GM12892 (cell line): ENCODE measurements at places on chromosomes 2 and 18.

DNA sequence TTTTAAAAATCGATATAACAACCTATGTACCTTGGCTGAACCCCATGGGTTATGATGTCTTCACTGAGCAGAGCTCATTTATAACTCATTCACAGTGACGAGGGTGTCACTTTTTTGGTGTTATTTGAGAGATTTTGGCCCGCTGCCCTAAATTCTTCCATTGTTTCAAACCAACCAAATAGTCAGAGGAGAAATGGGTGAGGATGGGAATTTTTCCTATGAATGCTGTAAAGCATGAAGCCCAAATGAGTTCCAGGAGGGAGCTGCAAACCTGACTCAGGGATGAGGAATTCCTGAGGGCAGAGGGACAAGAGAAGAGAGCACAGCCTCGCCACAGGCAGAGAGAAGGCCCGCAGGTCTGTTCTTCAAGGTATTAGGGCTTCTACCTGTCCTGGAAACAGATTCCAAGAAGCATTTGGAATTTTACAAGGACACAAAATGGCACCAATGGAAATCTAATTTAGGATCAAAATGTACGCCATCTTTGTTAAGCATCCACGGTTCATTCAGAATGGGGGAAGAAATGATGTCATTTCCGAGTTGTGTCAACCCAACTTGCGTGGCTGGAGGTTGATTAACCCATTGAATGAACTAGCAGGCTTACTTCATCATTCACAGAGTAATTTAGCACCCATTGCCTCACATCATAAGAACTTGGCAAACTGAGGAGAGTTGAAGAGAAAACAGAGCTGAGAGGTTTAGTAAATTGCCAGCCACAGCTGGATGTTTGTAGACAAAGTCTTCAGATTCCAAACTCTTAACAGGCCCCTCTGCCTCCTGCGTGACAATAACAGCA lies 133.5 kb downstream of the LAMA3 start:
- no peak for DNase-seq

DNA sequence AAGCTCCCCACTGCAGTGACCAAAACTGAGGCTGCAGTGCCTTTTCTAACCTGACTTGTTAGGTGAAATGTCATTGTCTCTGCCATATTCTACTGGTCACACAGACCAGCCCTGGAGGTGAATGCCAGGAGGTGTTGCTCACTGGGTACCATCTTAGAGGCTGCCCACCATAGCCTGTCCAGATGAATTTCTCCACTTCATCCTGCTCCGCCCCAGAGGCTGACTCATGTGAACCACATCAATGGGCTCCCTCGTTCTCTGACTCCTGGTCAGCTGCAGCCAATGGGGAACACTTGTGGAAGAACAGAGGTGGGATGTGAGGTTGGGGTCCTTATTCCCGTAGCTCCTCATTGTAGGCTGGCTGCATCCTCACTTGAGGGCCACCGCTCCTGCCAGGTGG lies 3.4 kb upstream of the NARS1 start:
- DNase-seq = no peak

- DNase-seq = no peak
Observed at GRCh38 chr2:96872591-96873349, 2.9 kb upstream of the SEMA4C start.

- DNase-seq = no peak
Observed at GRCh38 chr2:188974164-188974563, at the start of gene COL3A1. Gene COL3A1 (plus strand): TSS chr2:188974373. CDS start chr2:188974490, 117 bp downstream.

DNA sequence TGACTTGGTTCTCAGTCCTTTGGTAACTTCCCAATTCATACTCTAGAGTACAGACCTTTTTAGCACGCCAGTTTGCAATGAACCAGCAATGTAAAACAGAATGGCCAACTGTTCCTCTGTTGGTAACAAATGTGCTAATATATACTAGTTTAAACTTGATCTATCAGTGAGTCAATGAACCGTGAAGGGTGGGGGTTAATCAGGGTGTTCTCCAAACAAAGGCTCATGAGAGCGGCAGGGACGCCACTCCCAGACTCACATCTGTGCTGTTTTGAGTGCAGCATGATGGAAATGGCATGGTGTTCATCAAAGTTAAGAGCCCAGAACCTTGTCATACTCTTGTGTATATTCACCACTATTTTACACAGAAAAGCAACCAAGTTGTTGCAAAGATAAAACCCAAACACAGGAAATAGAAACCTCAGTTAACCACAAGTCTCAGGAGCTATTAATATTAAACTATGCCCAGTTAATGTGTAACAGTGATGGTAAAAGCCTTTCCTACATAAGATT lies 70.3 kb downstream of the CERKL start:
- no peak for DNase-seq

GRCh38 chr2:166334805-166335204 lies 40.9 kb downstream of the SCN9A start:
- DNase-seq = no peak

DNA sequence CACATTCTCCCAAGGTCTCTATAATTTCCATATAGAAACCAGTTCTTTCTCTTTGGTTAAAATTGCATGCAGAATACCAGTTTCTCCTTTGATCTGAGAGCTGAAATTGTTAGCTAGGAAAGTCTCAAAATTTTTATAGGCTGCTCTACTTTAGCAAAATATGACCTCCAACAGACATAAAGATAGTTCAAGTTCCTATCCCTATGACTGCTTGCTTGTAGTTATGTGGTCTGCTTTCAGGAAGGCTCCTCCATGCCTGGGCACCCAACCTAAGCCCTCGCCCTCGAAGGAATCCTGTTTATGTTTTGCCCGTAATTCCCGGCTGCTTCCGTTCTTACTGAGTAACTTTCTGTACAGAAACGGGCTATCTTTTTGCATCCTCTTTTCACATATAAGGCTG lies 28.0 kb upstream of the LTBP1 start:
- no peak for DNase-seq

- no peak for DNase-seq
Observed at GRCh38 chr2:196275646-196276352, 104.4 kb upstream of the STK17B start.

DNA sequence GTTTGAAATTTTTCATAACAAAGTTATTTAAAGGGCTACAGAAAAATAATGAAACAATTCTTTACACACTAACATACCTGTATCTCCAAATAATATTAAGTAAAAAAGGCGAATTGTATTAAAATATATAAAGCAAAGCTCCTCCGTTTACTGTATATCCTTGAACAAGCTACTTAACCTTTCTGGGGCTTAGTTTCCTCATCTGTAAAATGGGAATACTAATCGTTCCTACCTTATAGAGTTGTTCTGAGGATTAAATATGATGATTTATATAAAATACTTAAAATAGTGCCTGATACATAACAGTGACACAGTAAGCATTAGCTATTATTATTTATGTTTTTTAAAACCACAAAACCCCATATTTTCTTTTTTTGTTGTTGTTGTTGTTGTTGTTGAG lies 13.3 kb downstream of the SLC25A12 start:
- no peak for DNase-seq

GRCh38 chr18:25825979-25826776 lies 264.2 kb downstream of the SS18 start:
- no peak for DNase-seq

GRCh38 chr18:13181765-13182164 lies 36.8 kb upstream of the LDLRAD4 start:
- no peak for DNase-seq

GRCh38 chr18:13376841-13377351 lies 158.3 kb downstream of the LDLRAD4 start:
- no peak for DNase-seq

DNA sequence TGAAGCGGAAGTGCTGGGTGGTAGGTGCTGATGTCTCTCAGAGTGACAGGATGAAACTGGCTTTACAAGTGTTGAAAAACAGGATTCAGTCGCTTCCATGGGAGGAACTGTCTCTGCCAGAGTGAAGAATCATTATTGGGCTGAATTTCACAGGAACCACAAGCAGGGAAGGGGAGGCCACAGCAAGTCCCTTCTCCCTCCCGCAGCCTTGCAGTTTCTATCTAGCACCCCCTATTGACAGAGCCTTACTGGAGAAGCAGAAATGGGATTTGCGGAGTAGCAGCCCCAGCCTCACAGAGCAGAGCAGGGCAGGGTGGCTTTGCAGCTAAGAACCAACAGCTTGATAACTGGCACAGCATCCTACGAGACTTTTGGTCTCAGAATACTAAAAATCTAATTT lies 33.3 kb upstream of the RMP24 start:
- no peak for DNase-seq

DNA sequence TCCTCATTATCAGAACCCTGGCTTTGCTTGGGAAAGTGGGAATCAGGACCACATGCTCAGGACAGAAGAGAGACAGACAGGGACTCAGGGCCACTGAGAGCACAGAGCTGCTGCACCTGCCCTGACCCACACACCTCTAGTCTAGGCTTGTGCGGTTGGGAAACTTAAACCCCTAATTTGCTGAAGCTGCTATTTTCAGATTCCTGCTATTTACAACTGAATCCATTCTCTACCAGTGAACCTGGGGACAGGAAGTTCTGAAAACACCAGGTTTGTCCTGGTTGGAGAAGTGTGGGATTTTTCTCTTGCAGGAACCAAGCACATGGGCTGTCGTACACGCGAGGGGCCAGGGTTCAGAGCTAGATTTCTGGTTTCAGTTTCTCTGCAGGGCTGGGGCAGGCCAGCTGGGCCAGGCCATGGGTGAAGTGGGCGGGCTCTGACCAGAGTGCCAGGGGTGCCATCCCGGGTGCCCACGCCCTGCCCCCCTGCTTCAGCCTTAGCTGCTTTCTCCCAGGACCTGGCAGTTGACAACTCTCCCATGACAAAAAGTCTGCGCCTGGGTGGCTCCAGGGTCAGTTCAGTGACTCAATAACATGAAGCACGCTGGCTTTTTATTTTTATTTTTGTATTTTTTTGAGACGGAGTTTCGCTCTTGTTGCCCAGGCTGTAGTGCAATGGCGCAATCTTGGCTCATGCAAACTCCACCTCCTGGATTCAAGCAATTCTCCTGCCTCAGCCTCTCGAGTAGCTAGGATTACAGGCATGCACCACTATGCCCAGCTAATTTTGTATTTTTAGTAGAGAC lies 51.3 kb upstream of the SLC1A4 start:
- no peak for DNase-seq

DNA sequence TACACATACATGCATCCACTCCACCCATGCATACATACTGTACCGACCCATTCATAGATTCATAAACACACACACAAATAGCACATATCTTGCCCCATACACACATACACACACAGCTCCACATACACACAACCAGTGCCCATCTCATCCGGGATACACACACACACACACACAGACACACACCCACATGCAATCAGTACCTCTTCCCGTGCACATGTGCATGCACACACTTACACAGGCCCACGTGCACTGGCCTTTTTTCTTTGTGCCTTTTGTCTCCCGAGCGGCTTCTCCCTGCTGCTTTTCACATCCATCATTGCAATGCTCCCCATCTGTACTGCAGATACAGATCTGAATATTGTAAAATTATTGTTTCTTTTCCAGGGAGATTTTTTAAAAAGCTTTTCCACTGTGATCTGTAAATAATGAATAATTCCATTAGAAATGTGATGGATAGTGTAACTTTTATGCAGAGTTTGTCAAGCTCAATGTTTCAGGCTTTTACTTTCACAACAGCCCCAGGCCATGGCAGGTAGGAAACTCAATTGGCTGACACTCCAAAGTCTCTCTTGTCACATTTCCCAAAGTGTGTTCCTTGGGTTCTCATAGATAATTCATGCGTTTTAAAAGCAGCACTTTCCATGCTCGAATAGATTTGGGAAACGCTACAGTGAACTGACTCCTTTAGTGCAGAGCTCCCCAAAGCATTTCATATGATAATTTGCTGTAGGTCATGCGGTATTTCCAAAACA lies 393.5 kb downstream of the CTNNA2 start:
- no peak for DNase-seq

DNA sequence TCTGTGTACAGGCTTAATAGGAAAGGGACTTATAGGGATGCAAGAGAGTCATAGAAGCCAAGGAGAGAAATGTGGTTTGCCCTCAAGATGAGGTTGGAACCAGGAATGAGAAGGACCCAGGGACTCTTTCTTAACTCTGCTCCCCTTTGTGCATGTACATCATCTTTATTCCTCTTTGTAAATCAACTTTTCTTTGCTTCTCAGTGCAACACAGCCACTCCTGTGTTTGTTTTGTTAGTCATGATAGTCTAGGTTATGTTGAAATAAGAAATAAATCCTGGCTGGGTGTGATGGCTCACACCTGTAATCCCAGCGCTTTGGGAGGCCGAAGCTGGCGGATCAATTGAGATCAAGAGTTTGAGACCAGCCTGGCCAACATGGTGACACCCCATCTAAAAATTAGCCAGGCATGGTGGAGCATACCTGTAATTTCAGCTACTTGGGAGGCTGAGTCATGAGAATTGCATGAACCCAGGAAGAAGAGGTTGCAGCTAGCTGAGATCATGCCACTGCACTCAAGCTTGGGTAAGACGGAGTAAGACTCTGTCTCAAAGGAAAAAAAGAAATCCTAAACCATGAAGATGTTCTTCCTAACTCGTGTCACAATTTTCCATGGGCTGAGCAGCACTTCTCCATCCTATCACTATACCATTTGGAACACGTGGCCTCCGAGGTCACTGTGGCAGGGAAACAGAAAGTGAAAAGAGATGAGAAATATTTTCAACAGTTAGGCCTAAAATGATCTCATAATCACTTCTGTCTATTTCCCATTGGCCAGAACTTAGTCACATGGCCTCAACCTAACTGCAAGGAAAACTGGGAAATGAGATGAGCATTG lies 73.0 kb upstream of the TMEM17 start:
- no peak for DNase-seq

DNA sequence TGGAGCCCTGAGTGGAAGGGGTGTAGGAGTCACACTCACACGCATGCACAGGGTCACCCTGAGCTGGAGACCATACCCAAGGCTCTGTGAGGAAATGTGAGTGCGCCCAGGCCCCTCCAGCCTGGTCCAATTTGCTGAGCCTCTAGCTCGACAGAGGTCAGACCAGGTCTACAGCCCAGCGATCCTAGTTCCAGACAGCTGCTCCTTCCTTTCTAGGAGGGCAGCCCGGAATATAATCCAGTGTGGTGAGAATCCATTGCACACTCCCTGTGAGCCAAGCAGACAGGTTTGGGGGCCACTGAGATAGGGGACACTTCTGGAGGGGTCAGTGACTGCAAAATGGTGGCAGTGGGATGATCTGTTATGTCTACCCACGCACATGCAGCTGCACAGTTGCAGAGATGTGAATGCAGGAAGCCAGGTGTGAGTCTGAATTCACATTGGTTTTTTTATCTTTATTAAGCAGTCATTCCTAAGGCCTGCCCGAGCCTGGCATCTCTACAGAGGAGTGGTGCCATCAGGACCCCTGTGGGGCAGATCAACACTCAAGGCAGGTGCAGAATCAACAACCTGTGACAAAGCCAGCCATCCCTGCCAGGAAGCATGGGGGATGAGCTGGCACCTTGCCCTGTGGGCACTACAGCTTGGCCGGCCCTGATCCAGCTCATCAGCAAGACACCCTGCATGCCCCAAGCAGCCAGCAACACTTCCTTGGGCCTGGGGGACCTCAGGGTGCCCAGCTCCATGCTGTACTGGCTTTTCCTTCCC lies at the start of gene GPR148:
Gene GPR148 (plus strand): TSS at position 522 of the 768 bp plus-strand sequence. CDS start 82 bp downstream, at position 604.
- DNase-seq = no peak

- DNase-seq = no peak
Observed at GRCh38 chr2:168528469-168528868, 72.4 kb downstream of the CERS6 start.

GRCh38 chr2:235283246-235283645 lies 210.6 kb upstream of the AGAP1 start:
- no peak for DNase-seq
